ENCODE measurements at places on chromosomes 2 and 18.

DNA sequence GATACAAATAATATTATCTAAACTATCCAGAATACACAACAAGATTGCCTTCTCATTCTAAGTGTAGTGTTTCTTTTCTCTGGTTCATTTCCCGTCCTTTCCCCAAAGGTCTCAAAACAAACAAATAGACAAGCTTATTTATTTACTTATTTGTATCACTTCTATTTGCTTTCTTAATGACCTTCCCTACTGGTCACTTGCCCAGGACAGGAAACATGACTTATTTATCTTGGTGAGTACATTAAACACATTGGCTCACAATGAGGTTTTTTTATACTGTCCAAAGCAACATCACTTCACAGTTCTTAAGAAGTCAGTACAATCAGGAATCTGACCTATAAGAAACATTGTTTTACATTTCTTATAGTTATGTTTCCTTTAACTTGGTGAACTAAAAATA, 123.3 kb upstream of the KYNU start:
- no peak for DNase-seq

- no peak for DNase-seq
These were observed 44.7 kb upstream of the SLC1A4 start for GRCh38 chr2:64944484-64944883.

GRCh38 chr2:122340246-122340645, 584.8 kb downstream of the TSN start:
- no peak for DNase-seq

GRCh38 chr2:119462574-119462973, 30.9 kb downstream of the TMEM37 start:
- DNase-seq: no peak

- peak; percentile 7 for DNase-seq
These were observed 5.5 kb downstream of the DCTN1 start for GRCh38 chr2:74374509-74375205.

DNA sequence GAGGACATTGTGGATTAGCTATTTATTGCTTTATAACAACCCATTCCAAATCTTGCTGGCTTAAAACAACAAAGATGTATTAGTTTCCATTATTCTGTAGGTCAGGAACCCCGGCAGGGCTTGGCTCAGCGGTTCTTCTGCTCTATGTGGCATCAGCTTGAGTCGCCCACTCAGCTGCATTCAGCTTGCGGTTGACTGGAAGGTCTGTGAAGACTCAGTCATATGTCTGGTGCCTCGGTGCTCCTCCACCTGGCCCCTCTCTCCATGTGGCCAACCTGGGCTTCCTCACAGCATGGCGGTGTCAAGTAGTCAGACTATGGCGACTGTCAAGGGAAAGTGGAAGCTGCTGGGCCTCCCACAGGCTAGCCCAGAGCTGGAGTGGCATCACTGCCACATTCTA, 48.6 kb downstream of the EMILIN2 start:
- no peak for DNase-seq

GRCh38 chr2:55162284-55163006, 69.6 kb downstream of the CLHC1 start:
- DNase-seq: no peak

GRCh38 chr2:215728504-215729065, 284.8 kb downstream of the MREG start:
- no peak for DNase-seq

DNA sequence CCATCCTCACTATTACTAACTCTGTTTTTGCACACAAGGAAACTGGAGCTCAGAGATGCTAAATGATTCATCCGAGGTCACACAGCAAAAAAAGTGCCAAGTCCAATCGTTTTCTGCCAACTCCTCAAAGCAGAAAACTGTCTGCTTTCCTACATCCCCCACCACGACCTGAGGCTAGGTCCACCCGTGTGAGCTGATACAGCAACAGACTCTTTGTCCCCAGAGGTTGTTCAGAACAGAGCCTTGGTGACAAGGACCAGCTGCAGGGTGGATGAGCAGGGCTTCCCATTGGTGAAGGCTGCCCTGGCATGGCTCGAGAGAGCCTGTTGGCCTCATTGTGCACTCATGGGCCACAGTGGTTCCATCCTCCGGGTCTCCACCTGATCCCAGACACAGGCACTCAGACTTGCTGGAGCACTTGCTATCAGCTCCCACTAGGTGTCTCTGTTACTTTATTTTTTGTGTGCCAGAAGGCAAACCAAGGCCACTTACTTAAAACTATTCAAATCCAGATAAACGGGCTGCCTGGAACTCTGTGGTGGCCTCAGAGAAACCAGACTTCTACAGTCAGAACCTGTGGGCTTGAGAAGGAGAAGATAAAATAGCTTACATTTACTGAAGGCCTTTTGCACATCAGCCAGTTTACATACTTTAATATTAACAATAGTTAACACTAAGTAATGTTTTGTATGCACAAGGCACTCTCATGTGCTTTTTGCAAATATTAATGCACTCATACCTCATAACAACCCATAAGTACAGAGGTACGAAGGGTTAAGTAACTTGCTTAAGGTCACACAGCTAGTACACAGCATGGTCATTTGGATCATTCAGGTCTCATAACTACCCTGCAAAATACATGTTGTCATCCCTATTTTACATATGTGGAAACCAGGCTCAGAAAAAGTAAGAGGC, 62.9 kb upstream of the CTIF start:
- peak; percentile 85 for DNase-seq
